Dorsolateral prefrontal cortex (tissue), 122 donors: ENCODE measurements at places on chromosomes 5 and 9.

DNA sequence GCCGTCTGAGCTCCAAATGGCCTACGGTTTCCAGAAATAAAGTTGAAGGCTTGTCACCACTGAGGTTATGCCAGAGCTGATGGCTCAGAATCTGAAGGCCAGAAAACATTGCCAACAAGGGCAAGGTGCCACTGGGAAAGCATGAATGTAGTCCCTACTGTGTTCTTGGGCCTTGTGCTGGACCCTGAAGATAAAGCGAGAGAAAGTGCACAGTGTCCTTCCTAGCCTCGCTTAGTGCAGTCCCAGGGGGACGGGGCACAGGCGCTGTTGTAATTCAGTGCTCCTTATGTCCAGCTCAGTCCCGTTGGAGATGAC lies 84.5 kb downstream of the NDFIP1 start:
- DNase-seq, result no peak

- DNase-seq, result no peak
Measured at GRCh38 chr9:20984506-20984905, 46.9 kb downstream of the HACD4 start.

DNA sequence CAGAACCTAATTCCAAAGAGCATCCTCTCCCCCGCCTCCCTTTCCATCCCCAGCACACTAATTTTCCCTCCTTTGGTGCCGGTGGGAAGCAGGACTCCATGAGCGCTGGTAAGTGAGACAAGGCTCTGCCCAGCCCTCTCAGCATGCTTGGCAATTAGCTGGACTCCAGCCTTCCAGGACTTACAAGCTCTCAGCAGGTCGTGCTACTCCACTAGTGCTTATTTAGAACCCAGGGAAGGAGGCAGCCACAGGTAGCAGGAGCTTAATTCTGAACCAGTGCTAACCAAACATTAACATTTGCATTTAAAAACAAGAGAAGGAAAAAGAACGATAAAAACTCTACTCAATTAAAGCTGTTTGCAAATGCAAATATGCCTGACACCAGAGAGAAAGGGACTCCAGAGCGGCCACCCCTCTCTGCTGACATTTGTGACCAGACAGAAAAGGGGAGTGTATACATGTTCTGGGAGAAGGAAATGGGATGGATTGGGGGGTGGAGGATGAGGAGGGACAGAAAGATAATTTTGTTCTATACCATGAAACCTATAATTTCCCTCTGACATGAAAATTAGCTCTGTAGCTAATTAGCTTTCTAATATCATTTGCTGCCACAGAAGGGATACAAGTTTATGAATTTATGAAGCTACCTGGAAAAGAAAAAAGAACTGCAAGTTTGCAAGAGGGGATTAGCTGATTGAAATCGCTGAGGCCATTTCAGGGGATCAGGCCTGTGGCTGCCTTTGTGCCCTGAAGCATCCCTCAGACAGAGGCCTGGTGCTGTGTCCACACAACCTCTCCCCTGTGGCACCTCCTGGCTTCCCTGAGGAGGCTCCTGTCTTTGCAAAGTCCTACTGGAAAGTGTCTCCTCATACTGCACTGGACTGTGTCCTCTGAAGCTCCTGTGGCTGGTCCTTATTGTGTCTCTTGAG lies 266.3 kb downstream of the SEC61B start:
- no peak for DNase-seq

DNA sequence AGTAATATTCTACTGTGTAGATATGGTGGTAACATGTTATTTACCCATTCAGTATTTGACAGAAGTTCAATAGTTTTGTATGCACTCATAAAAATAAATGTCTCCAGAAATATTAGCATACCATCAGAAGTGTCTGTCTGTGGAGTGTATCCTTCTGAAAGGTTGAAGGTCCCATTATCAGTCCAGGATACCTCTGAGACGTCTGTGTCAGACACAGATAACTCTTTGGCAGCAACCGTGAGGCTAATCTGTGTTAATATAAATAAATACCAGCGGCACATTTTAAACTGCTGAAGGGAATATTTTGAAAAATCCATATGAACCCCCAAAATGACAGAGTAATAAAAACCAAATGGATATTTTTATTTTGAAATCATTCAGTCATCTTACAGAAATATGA lies 11.9 kb upstream of the ZNF622 start:
- DNase-seq, result no peak

DNA sequence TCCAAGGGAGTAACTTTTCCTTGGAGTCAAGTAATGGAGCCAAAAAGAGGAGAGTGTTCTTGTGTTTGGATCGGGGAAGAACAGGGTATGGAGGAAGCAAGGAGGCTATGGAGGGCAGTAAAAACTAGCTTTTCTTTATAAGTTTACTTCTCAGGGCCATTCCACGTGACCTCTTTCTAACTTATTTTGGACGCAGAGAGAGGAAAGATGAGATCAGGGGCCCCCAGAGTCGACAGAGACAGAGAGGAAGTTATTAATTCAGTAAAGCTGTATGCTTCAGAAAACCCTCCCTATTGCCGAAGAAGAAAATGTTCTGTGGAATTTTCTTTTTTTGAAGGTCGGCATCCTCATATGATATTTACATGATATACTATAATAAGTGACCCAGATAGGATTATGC lies 233.8 kb upstream of the MPDZ start:
- no peak for DNase-seq

GRCh38 chr5:8714861-8715260 lies 831.0 kb downstream of the SEMA5A start:
- no peak for DNase-seq

DNA sequence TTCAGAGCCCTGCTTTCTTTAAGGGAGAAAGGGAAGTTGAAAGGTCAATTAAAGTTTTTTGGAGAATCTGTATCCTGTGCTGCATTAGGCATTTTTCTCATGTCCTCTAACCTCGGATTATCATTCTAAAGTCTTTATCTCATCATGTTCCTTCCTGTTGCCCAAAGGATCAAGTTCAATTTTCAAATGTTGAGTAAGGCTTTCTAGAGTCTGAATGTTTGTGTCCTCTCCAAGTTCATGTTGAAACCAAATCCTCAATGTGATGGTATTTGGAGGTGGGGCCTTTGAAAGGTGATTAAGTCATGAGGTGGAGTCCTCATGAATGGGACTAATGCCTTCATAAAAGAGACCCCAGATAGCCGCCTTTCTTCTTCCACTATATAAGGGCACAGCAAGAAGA lies 20.2 kb upstream of the TNC start:
- DNase-seq, result no peak

DNA sequence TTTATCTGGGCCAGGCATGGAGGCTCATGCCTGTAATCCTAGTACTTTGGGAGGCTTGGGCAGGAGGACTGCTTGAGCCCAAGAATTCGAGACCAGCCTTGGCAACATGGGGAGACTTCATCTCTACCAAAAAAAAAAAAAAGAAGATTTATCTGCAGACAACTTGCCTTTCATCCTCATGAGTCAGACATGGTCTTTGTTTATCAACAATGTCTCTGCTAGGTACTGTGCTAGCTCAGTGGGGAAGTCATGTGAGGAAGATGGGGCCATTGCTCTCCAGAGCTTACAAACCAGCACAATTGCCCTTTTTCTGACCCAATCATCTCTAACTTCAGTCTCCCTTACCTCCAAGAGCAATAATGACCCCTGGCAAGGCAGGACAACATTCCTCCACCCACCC lies 1.6 kb downstream of the URM1 start:
- DNase-seq, result no peak

GRCh38 chr9:91428927-91429351 lies 5.3 kb upstream of the NFIL3 start:
- DNase-seq, result no peak

DNA sequence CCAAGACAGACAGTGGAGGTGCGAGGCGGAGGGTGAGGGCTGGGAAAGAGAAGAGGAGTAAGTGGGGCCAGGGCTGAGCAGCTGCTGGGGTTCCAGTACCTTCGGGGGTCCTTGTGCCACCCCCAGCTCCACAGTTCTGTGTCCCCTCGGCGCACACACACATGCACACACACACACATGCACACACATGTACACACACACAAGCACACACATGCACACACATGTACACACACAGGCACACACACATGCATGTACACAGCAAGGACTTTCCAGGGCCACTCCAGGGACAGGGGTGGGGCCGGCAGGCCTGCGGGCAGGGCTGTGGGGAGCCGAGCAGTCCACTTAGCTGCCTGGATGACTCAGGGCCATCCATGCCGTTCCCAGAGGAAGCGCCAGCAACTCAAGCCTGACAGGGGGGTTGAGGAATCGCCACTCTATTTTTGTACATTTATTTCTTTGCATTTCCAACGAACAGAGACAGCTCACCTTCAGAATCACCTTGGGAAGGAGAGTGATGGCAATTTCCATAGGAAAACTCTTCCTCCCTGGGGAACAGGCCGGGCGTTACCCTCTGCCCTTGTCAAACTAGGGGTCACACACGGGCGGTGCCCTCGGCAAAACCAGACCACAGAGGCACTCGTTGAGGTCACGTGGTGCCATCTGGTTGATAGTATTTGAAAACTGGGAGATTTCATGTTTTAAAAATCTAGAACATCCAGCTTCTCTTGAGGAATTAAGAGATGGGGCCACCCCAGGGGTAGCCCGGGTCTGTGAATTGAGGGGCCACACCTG lies 135.7 kb downstream of the ADAMTS2 start:
- no peak for DNase-seq

DNA sequence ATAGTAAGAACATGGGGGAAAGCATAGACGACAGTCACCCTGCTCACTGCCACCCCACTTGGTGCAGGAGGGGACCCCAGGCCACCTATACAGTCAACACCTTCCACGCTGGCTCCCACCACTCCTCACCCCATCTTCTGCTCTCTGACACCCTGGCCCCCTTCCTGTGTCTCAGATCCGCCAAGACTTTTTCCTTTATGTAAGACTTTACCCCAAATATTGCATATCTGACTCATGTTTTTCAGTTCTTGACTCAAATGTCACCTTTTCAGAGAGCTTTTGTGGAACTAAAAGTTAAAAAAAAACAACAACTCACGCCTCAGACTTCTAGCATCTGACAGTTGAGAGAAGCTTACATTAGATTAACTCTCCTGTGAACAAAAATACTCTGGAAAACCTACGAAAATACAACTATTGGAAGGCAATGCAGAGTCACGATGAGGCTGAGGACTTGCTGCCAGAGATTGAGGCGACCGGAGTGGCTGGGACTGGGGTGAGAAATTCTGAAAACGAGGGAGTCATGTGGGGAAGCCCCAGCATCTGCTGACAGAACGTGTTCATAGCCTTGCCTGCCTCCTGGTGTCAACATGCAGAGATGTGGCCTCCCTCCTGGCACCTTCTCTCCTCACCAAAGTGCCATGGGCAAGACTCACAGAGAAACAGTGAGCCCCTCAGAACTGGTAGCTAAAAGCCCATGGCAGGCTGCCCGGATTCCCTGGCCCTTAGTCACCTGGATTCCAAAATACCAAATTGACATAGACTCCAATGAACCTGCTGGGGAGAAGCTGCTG lies 22.4 kb upstream of the FCN2 start:
- DNase-seq, result no peak

DNA sequence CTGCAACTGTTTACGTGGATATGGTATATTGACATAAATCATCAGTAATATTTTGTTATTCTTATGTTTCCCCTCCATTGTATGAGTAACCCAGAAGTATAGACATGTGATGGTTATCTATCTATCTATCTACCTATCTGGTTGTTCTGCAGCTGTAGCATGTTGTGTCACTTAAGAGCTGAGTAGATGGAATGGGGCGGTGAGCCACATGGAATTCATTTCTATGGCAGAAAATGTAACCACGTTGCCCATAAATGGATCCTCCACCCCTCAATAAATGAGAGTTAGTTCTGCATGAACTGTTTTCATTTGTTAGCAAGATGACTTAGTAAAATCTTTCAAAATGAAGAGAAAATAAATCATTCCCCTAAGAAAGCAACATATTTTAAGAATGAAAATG lies 553.2 kb downstream of the MAT2B start:
- DNase-seq, result no peak

GRCh38 chr9:104795082-104795481 lies 31.2 kb downstream of the NIPSNAP3B start:
- no peak for DNase-seq

- DNase-seq, result no peak
Measured at GRCh38 chr5:117299936-117300328, 725.3 kb upstream of the SEMA6A start.

DNA sequence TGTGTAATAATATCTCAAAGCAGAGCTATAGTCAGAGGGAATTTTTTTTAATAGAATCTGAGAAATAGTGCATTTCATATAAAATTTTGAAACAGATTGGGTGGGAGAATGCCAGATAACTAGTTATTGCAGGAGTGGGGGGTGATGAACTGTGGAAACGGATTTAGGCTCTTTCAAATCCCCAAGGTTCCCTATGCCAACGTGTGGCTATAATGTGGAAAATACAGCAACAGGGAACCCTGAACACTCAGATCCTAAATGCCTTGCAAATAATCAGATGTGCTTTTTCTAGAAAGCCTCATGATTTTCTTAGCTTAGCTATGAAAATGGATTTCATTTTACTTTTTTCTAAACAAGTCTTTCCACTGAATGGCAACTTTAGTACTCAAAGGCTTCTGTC lies 180.5 kb upstream of the DMAC1 start:
- DNase-seq, result no peak

- no peak for DNase-seq
Measured at GRCh38 chr9:118575341-118576070, 793.7 kb downstream of the BRINP1 start.

DNA sequence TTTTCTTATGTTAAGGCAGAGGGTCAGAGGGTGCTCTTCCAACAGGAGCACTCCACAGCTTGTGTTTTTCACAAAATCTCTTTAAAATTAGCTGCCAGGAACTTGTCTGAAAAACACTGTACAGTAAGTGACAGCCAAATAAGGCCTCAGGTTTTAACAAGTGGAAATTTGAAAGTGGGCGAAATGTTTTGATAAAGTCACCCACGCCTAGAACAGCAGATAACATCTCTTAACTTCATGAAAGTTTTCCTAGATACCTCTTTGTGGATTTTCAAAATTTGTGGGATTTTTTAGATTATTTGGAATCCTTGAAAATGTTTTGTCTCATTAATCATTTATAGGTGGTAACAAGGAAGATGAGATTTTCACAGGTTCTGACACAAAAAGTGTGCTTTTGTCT lies 121.3 kb downstream of the PDE4D start:
- DNase-seq, result no peak

DNA sequence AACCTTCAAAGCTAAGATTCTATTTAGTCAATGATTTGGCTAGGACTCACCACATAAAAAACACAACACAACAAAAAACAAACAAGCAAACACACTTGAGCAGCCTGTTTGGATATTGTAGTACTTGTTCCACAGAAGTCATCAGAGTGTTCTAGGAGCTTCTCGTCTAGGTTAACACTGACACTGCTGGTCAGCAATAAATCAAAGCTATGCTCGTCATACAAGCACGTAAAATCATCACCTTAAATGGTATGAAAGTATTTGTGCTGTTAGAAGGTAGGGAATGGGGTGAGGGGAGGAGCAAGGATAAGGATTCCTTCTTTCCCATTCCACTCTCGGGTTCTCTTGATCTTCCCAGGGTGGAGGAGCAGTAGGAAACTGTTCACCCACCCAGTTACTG lies 88.0 kb downstream of the ARL15 start:
- DNase-seq, result no peak

GRCh38 chr9:104682642-104683041 lies 11.7 kb upstream of the OR13D1 start:
- DNase-seq, result no peak
